ENCODE measurements at places on chromosomes 5 and 9.

- no peak for DNase-seq
Observed at GRCh38 chr5:72955143-72955767, 586 bp upstream of the FCHO2 start.

GRCh38 chr5:81909677-81910076 is 62.1 kb upstream of the ATG10 start:
- no peak for DNase-seq

- DNase-seq = no peak
Observed at GRCh38 chr5:75113354-75114113, 61.2 kb upstream of the GCNT4 start.

GRCh38 chr5:174229514-174230370 is 184.2 kb downstream of the NSG2 start:
- peak; percentile 87 for DNase-seq

- DNase-seq = no peak
Observed at GRCh38 chr5:160457252-160457651, 35.6 kb downstream of the PTTG1 start.

DNA sequence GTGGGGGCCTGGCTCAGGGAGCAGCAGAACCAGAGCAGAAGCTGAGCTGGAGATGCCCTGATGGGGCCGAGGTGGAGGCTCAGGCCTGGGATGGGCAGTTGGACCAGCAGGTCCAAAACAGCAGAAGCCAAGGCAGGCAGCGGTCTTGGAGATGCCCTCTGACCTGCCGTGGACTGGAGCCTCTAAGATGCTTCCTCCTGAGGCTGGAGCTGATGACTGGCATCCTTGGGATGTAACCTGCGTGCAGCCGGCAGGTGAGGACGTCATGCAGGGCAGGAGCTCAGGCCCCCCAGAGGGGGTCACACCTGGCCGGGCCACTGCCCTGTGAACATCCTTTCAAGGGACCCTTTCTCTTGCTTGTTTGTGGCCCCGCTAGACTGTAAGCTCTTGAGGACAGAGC is 162.0 kb downstream of the RGS3 start:
- DNase-seq = no peak

DNA sequence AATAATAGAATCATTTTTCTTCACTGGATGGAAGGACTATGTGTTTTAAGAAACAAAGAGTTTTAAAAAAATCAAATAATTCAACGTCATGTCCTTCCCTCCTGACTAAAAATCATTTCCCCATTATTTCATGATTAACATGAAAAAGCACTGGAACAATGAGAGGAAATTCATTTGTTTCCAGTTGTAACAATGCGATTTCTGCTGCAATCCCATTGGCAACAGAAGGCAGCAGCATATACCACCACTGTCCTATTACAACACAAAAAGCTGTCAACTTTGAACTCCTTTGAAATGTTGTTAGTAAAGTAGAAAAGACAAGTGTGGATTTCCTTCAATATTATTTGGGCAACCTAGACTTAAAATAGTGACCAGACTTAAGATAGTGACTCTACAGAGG is 3.1 kb downstream of the C5orf63 start:
- DNase-seq = no peak

DNA sequence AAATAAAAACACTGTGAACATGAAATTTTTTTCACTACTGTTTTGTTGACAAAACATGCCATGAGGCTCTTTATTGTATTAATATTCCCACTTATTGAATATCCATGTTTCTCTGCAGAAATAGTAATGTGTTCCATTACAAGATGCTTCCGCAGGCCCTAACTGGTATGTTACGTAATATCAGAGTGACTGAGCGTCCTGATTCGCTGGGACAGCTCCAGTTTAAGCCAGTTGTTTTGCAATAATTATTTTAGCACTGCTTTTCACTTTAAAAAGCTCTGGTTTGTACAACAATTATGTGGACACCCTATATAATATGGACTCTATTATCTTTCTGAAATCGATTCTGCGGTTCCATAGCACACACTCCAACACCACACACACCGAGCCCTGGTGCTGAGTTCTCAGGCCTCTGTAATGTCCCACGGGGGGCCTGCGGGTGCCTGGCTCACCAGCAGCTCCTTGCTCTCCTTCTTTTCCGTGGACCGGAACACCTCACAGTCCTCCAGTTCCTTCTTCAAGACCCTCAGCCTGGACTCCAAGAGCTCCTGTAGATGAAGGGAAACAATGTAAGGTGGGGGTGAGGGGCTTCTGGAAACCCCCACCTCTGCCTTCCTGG is 1.8 kb downstream of the TRIM7 start:
- DNase-seq = no peak

DNA sequence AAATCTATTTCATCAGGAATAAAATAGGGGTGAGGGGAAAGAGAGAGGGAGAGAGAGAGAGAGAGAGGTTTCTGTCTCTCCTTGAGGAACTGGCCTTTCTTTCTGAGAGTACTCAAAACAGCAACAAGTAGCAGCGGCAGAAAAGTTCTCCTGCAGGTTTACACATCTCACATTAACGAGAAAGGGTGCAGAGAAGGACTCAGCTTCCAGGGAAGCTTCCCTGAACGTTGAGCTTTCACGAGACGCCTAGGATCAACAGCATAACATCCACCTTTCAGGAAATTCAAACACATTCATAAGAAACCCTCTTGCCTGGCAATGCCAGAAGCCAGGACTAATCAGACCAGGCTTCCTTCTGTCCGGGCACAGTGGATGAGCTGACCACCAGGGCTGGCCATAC is 162.9 kb downstream of the ZDHHC21 start:
- DNase-seq = no peak

GRCh38 chr5:103428923-103429322 is 133.7 kb downstream of the NUDT12 start:
- DNase-seq = no peak

- no peak for DNase-seq
Observed at GRCh38 chr9:102273952-102274351, 535.5 kb upstream of the GRIN3A start.

- DNase-seq = no peak
Observed at GRCh38 chr5:27535031-27535557, 496.7 kb upstream of the CDH9 start.

DNA sequence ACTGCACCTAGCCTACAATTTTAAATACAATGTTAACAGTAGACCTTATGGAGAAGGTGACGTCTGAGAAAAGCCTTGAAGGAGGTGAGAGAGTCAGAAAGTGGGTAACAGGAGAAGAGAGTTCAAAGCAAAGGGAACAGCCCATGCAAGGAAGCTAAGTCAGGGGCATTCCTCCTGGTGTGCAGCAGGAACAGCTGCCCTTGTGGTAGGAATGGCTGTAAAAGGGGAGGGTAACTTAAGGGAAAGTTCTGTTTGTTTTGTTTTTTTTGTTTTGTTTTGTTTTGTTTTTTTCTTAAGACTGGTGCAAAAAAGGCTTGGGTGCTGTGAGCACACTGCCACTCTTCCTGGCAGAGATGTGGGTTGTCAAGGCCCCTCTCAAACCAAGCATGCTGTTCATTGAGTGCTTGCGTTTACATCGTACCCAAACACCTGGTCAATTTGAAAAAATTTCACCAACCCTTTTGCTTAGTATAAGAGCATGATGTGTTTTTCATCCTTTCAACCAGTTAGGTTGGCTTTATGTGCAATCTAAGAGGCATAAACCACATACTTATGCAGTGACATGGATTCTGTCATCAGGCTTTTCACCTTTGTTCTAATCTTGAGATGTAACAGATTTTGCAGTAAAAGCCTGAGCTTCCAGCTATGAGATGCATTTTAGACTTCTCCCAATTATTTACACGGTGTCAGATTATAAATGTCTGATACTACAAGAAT is 279.7 kb downstream of the GLIS3 start:
- no peak for DNase-seq

DNA sequence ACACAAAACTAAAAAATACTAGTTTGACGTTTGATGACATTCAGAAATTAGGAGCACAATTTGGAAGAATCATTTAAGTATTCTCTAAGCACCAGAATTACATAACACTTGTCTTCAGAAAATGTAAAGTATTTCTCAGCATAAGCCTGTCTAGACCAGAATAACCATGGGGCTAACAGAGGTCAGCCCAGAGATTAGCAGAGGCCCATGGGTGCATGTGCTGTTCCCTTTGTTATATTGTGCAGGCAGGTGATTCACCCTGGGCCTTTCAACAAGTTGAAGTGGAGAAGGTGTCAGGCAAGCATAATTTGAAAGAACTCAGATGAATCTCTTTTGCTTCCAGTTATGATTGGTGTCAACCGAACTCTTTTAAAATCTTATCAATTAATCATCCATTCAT is 227.9 kb downstream of the LURAP1L start:
- no peak for DNase-seq

DNA sequence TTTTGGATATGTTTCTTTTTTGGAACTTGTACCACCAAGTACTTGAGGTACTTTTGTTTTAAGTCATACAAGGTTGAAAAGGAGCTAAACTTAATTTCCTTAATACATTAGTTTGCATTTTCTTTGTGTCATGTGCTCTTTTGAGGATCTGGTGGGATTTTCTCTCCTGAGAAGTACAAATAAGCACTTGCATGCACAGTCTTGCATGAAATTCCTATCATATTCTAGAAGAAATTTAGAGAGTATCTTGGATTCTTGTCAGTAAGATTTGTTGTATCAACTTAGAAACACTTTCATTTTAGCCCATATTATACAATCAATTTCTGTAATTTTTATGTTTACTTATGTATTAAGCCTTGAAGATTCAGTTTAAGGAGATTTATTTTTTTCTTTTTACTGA is 64.9 kb downstream of the CCNH start:
- no peak for DNase-seq

DNA sequence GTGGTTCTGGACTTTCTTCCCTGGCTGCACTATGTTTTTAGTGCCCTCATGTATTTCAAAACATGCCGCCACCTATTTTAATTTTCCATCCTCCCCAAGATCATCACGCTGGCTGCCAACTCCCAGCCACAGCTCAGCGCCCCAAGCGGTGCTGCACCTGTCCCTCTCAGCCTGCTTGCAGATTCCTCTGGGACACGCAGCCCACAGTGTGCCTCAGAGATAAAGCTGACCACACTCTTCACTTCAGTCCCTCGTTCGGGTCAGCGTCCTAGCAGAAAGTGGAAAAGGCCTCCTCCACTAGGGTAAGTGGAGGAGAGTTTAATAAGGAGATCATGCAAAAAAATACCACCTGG is 56.2 kb upstream of the CKS2 start:
- DNase-seq = peak; percentile 27

- DNase-seq = no peak
Observed at GRCh38 chr5:111488353-111488752, 24.0 kb downstream of the STARD4 start.

DNA sequence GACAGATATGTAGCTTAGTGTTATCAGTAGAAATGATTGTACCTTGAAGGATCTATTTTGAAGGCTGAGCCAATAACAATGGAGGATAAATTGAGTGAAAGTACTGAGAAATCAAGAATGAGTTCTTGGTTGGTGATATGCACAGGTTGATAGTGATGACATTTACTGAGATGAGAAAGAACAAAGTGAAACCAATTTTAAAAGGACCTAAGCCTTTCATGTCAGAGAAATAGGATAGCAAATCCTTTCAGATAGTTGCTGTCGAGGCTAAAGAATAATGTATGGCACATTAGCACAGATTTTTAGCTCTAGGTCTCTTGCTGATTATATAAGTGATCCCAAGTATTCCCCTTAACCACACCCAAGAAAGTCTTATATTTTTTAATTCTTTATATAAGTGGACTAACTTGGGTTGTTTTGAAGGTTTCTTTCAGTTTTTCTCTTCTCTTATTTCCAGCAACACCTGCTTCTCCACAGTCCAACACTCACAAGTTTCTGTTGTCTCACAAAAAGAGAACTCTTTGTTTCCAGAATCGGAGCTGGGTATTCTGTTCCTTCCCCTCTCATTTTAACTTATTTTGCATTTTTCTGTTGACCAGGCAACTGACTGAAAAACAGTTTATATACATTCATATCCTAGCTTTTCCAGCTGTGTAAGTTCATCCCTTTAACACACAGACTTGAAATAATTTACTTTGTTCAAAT is 286.9 kb upstream of the ATP10B start:
- DNase-seq = no peak

DNA sequence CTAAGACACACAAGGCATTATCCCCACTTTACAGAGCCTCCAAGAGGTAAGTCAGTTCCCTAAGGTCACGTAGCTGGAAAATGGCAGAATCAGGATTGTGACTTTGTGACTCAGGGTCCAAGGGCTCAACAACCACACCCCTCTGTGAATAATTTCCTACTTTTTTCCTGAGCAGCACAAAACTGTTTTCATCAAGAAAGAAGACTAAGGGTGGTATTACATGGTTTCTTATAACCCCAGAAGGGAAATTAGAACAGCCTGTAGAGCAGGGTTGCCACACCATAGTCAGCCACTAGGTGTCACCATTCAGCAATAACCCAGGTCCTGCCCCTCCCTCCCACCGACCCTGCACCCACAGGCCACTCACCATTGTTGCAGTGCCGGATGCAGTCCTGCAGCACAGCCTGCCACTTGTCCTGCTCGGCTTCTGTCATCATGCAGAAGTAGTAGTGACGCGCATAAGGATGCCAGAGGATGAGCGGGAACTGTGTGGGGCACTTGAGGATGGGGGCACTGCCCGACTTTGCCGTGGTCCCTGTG is 72.1 kb downstream of the LRSAM1 start:
- DNase-seq = no peak

DNA sequence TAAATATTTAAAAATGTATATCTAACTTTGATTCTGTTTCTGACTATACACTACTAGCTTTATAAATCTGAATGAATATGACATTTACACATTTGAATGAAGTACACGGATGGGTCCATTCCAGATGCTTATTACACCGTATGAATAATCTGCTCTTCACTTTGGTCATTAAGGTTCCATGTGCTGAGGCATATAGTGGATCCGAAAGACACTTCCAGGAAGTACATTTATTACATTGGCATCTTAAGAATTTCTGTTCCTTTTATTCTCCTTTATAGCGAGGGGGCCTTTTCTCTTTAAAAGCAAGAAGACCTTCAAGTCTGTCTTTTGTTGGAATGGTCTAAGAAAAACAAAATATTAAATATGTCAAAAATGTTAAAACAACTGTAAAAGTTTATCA is 147.6 kb downstream of the AUH start:
- peak; percentile 34 for DNase-seq

Measured in Daoy (cell line).